ENCODE measurements at places on chromosomes 2 and 18.

GRCh38 chr18:77102259-77103040, 30.1 kb downstream of the MBP start:
- DNase-seq = peak; percentile 67

- DNase-seq = no peak
Observed at GRCh38 chr2:157813467-157813866, 62.7 kb downstream of the ACVR1 start.

DNA sequence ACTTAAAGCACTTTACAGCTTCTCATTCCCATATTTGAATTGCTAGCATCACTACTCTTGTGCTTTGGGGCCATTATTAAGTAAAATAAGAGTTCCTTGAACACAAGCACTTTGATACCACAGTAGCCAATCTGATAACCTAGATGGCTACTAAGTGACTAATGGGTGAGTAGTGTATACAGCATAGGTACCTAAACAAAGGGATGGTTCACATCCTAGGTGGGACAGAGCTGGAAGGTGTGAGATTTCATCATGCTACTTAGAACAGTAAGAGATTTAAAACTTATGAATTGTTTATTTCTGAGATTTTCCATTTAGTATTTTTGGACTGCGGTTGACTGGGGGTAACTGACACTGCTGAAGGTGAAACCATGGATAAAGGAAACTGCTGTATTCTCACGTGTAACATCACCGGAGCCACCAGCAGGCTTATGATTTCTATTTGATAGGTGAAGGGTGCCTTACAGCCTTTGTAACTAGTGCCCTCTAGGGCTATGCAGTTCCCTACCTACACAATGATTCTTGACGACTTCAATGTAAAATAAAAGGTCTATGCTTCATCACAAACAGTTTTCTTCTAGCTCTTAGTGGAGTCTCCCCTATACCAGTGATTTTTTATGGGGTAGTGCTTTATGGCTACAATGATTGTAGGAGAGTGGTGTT, 22.1 kb upstream of the CRIM1 start:
- no peak for DNase-seq

DNA sequence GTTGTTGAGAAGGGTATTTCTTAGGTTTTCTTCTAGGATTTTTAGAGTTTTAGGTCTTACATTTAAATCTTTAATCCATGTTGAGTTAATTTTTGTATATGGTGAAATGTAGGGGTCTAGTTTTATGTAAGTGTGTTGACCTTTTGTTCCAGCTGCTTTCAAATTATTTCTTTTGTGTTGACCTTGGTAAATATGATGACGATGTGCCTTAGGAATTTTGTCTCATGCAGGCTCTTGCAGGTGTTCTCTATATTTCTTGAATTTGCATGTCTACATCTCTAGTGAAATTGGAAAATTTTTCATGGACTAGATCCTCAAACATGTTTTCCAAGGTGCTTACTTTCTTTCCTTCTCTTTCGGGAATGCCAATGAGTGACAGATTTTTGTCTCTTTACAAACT, 1609.3 kb upstream of the ZEB2 start:
- DNase-seq = no peak

- no peak for DNase-seq
Observed at GRCh38 chr2:8574196-8575037, 107.4 kb upstream of the ID2 start.

GRCh38 chr2:56100791-56101312, 82.9 kb upstream of the CCDC85A start:
- DNase-seq = no peak

GRCh38 chr2:128086244-128086643, 4.8 kb upstream of the UGGT1 start:
- no peak for DNase-seq

DNA sequence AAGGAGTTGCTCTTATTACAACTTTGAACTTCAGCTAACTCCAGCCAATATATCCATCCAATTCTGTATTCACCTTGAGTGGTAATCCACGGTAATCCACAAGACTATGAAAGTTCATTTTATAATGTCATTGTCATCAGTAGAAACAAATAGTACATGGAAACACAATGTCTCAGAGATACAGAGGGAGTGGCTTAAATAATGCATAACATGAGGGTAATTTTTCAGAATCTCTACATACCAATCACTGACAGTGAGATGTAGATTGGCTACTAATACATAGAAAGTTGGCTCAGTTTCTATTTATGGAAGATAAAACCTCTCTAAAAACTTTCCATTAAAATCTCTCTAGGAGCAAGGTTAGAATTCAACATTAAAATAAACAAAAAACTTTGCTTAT, 93.2 kb downstream of the PLEKHM3 start:
- DNase-seq = no peak

DNA sequence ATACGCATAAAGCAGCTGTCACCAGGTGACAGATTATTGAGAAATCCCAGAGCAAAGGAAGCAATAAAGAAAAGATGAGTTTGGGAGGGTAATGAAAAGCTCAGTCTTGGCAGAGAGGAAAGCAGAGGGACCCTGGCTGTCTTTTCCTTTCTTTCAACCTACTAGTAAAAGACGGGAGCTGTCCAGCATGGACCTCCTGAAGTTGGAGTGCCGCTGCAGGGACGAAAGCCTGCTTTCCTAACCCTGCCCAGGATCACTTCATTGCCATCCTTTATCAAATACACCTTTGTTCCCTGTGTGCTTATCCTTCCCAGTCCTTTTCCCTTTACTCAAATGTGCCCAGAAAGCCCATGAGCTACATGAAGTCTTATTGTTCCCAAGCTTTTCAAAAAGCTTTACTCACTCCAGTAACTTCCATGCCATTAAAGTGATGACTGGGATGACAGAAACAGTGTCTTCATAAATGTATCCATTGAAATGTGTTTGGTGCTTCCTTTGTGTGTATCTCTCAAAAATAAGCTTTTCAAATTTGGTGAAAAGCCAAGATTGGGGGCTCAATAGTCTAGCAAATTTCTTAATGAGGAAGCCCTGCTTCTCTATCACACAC, 3.7 kb upstream of the SPR start:
- no peak for DNase-seq

- no peak for DNase-seq
Observed at GRCh38 chr18:78595924-78596573, 383.6 kb upstream of the SALL3 start.

GRCh38 chr18:75157851-75158250, 51.1 kb downstream of the PTGR3 start:
- no peak for DNase-seq

DNA sequence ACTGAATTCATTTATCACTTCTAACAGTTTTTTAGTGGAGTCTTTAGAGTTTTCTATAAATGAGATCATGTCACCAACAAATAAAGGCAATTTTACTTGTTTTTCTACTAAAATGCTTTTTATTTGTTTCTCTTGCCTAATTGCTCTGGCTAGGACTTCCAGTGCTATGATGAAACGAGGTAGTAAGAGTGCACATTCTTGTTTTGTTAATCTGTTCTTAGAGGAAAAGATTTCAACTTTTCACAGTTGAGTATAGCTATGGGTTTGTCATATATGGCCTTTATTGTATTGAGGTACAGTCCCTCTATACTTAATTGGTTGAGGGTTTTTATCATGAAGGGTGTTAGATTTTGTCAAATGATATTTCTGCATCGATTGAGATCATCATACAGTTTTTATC, 5.6 kb downstream of the IL18RAP start:
- no peak for DNase-seq

DNA sequence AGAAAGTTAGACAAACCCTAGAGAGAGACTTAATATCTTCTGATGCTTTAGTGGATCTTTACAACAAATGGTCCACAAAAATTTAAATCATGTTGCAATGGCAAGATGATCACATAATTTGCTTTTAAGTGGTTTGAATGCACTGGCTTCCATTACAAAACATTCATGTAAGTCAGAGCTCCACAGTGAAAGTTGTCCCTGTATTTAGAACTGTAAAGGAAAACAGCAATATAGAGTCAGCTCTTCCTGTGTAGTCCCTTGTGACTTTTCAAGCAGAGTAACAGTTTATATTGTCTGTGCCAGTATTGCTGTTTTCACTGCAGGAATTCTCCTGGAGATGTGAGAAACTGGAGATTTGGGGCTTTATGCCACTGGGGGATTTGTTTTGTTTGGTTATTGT, 77.7 kb downstream of the MEIS1 start:
- DNase-seq = no peak

DNA sequence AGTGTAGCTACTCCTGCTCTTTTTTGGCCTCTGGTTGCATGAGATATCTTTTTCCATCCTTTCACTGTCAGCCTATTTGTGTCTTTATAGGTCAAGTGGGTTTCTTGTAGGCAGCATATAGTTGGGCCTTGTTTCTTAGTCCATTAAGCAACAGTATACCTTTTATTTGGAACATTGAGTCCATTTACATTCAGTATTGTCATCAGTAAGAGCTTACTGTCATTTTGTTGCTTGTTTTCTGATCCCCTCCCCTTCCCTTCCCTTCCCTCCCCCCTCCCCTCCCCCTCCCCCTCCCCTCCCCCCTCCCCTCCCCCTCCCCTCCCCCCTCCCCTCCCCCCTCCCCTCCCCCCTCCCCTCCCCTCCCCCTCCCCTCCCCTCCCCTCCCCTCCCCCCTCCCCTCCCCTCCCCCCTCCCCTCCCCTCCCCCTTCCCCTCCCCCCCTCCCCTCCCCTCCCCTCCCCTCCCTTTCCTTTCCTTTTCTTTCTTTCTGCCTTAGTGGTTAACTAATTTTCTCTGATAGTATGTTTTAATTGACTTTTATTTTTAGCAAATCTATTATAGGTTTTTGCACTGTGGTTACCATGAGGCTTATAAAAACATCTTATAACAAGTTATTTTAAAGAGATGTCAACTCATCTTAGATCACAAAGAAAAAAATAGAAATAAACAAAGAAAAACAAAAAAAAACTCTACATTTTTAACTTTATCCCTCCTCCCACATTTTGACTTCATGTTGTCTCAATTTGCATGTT, 13.2 kb upstream of the DCDC2C start:
- DNase-seq = no peak

DNA sequence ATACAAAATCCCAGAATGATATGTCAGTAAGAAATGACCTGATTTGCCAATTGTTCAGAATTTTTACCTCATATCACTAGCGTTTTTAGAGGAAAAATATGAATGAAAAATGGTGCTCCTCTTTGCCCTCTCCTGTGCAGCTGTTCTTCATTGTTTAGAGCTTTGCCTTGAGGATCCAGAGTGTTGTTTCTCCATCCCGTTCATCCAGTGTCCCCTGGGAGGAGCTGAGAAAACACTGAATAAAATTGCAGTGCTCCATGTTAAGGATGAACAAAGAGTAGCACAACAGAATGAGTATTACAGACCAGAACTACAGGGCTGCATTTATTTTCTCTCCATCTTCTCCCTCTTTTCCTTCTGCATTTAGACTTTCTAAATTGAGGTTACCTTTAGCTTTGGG, 133.1 kb downstream of the ADCYAP1 start:
- DNase-seq = no peak

- no peak for DNase-seq
Observed at GRCh38 chr2:51013079-51013932, 18.6 kb downstream of the NRXN1 start.

- no peak for DNase-seq
Observed at GRCh38 chr2:30213907-30214463, 17.3 kb upstream of the LBH start.

GRCh38 chr2:150212722-150213171, 274.7 kb downstream of the RND3 start:
- DNase-seq = no peak

- no peak for DNase-seq
Observed at GRCh38 chr18:74248189-74248588, 43.6 kb downstream of the CYB5A start.

- no peak for DNase-seq
Observed at GRCh38 chr2:189702071-189702470, 27.6 kb downstream of the ANKAR start.

DNA sequence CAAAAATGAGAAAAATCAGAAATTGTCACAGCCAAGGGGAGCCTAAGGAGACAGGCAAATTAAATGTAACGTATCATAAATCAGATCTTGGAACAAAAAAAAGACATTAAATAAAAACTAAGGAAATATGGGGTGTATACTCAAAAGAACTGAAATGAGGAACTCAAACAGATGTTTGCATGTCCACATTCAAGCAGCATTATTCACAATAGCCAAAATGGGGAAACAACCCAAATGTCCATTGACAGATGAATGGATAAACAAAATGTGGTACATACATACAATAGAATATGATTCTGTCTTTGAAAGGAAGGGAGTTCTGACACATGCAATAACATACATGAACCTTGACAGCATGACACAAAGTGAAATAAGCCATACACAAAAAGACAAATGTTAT, 155.8 kb upstream of the KLF7 start:
- DNase-seq = no peak

DNA sequence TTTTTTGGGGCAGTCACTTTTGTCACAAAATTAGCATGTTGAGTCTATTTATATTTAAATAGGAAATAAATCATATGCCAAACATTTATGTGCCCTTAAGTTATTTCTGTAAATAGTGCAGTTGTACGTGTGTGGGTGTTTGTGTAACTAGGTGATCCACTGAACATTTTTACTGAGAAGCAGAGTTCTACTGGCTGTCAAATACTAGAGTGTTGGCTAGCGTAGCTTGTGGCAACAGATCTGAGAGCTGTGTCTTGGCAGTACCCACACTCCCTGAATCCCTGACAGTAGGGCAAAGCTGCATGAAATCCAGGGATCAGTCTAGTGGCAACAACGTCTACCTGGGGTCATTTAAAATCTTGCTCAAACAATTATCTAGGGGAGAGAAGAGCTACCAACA, 273.1 kb upstream of the SLC8A1 start:
- DNase-seq = no peak

GRCh38 chr2:172270278-172271079, 156.9 kb upstream of the ITGA6 start:
- peak; percentile 55 for DNase-seq

- no peak for DNase-seq
Observed at GRCh38 chr2:74461187-74462053, 3.2 kb downstream of the WBP1 start.

DNA sequence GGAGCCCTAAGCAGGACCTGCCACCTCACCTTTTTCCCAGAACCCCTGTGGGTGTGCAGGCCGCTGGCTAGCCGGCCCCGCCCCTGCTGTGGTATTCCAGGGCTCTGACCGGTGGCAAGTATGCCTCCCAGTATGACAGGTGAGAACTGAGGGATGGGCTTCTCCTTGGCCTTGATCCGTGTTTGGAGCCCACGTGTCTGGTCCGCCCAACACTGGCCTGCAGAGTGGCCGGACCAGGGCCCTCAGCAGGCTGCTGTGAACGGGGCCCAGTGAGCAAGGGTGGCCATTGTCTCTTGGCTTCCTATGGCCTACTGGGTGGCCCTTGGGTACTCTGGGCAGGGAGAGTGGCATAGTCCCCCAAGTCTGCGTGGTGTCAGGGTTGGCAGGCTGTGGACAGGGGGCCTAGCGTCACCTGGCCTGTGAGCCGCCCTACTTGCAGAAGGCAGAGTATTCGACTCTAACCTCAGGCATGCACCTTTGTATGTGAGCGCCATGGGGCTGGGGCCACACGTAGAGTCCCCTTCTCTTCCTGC, 1.8 kb downstream of the RNPEPL1 start:
- DNase-seq = no peak

- DNase-seq = no peak
Observed at GRCh38 chr2:207394203-207394781, 135.5 kb upstream of the CREB1 start.

- DNase-seq = no peak
Observed at GRCh38 chr18:48195787-48196186, 213.4 kb downstream of the ZBTB7C start.

Data from naive thymus-derived CD4-positive, alpha-beta T cell (primary cell).